KG1 (cell line): ENCODE measurements at places on chromosomes 4 and X.

DNA sequence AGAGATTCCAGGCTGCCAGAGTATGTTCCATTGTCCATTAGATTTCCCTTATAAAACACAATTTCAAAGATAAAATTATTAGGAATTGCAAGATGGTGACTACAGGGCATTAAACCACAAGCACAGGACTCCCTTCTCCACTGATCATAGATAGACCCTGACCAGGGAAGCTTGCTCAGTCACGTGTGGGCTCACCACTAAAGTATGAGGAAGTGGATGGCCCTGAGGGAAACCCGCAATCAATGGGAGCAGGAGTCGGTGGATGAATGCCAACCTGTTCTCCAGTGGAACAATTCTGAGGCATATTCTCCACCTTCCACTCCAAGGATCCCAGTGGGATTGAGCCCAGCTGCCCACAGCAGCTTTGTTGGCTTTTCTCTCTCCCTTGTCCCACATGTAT is 515.7 kb downstream of the BCOR start:
- no peak for DNase-seq

GRCh38 chrX:133191739-133192039 is 26.5 kb downstream of the TFDP3 start:
- no peak for DNase-seq

DNA sequence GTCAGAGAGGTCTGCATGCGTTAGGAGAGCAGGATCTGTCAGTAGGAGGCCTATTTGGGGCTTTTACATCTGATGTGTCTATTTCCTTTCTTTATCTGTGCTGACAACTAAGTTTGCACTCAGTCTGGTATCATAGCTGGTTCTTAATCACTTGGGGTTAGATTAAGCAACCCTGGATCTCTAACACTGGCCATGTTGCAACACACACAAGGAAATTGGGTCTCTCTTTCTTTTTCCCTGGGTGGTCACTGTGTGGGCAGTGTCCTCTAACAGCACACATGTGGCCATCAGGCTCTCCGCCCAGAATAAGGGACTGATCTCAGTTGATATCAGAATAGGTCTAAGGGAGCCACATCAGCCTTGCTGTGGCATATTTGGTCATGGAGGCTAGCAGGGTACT is 38.9 kb downstream of the IGFBP7 start:
- no peak for DNase-seq

DNA sequence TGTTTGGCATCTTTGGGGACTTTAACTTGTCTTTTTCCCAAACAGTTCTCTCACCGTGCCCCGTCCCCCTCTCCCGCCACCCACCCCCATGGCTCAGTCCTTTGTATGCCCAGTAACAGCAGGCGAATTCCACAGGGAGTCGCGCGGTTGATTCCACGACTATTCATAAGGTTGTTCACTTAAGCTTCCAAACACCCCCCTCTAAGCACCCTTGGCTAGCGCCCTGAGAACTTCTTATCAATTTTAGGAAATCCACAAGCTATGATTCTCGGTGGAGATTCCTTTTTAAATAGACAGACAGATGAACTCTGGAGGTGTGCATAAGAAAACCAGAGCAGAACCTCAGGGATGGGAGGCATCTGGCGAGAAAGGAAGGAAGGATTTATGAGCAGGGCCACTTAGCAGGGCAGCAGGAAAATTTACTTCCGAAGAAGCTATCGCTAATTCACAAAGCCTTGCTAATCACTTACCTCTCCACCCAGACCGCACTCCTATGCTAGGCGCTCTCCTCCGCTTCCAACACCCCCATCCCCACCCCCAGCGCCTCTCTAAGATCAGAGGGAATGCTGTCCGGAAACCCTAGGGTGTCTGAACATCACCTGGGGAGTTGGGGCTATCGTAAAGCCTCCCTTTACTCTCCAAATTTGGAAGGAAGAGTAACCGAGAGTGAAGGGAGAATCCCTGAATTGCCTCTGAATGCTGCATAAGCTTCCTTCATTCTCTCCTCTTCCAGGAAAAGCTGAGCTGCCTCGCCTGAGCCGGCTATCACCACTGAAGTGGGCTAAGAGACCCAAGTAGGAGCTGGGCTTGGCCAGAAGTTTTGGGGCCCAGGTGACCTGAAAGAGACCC is 1.7 kb downstream of the UNC5C start:
- DNase-seq, result no peak

DNA sequence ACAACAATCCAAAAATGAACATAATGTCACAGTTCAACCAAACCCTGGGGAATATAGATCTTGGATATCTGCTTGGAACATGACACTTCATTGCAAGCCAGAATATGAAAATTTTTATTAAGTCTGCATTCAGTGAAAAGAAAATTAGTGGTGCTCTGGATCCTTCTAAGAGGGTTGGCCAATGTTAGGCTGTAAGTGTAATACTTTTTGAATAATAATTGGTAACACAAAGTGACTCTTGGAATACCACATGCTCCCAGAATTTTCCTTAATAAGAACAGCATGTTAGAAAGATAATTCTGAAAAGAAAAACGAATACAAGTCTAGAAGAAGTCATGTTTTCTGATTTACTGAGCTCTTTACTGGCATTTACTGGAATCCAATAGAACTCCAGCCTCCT is 175.8 kb downstream of the RASL11B start:
- DNase-seq, result no peak
